ENCODE measurements at places on chromosomes 7 and 10.

DNA sequence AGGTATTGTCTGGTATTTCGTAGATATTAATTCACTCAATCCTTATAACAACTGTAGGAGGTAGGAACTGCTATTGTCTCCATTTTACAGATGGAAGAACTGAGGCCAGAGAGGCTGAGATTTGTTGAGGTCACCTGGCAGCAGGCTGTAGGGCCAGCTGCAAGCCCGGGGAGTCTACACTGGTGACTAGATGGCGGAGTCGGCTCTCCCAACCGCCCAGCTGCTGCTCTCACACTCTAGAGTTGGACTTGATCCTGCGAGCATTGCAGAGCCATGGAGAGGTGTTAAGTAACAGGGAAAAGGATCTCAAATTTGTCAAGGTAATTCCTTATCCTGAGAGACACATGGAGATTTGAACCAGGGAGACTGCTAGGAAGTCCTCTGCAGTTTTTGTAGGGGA lies 124.1 kb downstream of the CAMK1D start:
- DNase-seq = no peak
- H3K36me3 ChIP-seq = no peaks in the 10 kb centered on the region
- no peak overlapping the region for H3K27ac ChIP-seq
- no peaks in the 10 kb centered on the region for H3K27me3 ChIP-seq

- H3K4me3 ChIP-seq = peak overlapping the region; percentile 32
- DNase-seq = peak; percentile 73
Measured at GRCh38 chr10:132517951-132518521, 19.6 kb upstream of the INPP5A start.

GRCh38 chr10:104026762-104027161 lies 58.9 kb downstream of the COL17A1 start:
- no peak overlapping the region for H3K27ac ChIP-seq
- H3K27me3 ChIP-seq = no peaks in the 10 kb centered on the region
- H3K4me3 ChIP-seq = no peak overlapping the region
- peaks cover 82% of the 10 kb centered on the region for H3K36me3 ChIP-seq
- no peak for DNase-seq
- no peaks in the 10 kb centered on the region for H3K4me1 ChIP-seq

GRCh38 chr10:20933705-20934104 lies 36.6 kb upstream of the NEBL start:
- no peak for DNase-seq
- H3K4me3 ChIP-seq = no peak overlapping the region
- H3K4me1 ChIP-seq = no peaks in the 10 kb centered on the region
- no peak overlapping the region for H3K27ac ChIP-seq
- H3K36me3 ChIP-seq = no peaks in the 10 kb centered on the region

DNA sequence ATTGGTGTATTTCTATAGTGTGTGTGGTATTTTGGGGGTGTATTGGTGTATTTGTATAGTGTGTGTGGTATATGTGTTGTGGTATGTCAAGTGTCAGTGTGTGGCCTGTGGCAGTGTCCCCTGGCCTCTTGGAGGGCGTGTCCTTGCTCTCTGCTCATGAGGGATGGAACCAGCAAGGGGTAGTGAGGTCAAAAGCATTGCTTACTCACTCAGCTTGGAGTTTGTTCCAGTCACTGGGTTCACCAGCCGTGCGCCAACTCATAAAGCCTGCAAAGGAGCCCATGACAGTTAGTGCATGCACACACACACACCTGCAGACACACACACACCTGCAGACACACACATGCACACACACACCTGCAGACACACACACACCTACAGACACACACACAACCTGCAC lies 4.3 kb upstream of the TRPV6 start:
- H3K27ac ChIP-seq = no peak overlapping the region
- H3K36me3 ChIP-seq = no peaks in the 10 kb centered on the region
- H3K4me3 ChIP-seq = no peak overlapping the region
- no peak for DNase-seq
- no peaks in the 10 kb centered on the region for H3K4me1 ChIP-seq
- H3K27me3 ChIP-seq = no peaks in the 10 kb centered on the region

DNA sequence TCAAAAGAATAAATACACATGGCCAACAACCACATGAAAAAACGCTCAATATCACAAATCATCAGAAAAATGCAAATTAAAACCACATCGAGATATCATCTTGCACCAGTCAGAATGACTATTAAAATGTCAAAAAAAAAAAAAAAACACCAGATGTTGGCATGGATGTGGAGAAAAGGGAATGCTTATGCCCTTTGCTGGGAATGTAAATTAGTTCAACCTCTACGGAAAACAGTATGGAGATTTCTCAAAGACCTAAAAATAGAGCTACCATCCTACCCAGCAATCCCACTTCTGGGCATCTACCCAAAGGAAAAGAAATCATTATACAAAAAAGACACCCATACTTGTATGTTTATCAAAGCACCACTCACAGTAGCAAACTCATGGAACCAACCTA lies 45.0 kb upstream of the DIP2C start:
- H3K4me1 ChIP-seq = no peaks in the 10 kb centered on the region
- DNase-seq = no peak
- no peak overlapping the region for H3K4me3 ChIP-seq
- H3K27ac ChIP-seq = no peak overlapping the region
- H3K27me3 ChIP-seq = no peaks in the 10 kb centered on the region

GRCh38 chr7:151289891-151290290 lies 41.4 kb upstream of the SMARCD3 start:
- H3K4me3 ChIP-seq = no peak overlapping the region
- no peak for DNase-seq
- no peaks in the 10 kb centered on the region for H3K4me1 ChIP-seq
- H3K36me3 ChIP-seq = no peaks in the 10 kb centered on the region
- no peaks in the 10 kb centered on the region for H3K27me3 ChIP-seq
- no peak overlapping the region for H3K27ac ChIP-seq

- H3K27me3 ChIP-seq = no peaks in the 10 kb centered on the region
- H3K4me3 ChIP-seq = no peak overlapping the region
Measured at GRCh38 chr10:6530211-6530840, 49.8 kb downstream of the PRKCQ start.

DNA sequence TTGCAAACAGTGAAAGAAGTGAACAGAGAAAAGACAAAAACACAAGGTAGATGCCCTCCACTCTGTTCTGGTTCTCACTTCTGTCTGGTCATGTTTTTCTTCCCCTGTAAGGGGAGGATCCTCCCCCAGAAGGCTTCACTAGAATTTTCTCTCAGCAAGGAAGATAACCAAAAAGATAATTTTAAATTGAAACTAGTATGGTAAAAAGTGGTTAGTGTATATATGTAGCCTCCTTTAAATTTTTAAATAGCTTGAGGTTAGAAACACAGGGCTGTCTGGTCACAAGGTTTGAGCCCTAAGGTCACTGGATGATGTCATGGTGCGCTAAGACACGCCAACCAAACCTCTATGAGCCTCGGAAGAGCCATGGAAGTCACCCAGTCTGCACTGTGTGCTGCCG lies 5.6 kb upstream of the PKD1L1 start:
- no peaks in the 10 kb centered on the region for H3K36me3 ChIP-seq
- H3K27me3 ChIP-seq = no peaks in the 10 kb centered on the region
- H3K4me3 ChIP-seq = no peak overlapping the region
- H3K4me1 ChIP-seq = no peaks in the 10 kb centered on the region

- no peak overlapping the region for H3K4me3 ChIP-seq
- H3K36me3 ChIP-seq = no peaks in the 10 kb centered on the region
- no peaks in the 10 kb centered on the region for H3K27me3 ChIP-seq
Measured at GRCh38 chr10:60569681-60570080, 180.0 kb upstream of the ANK3 start.

GRCh38 chr7:99109108-99110051 lies 34.5 kb downstream of the SMURF1 start:
- H3K27ac ChIP-seq = peak overlapping the region; percentile 36
- no peaks in the 10 kb centered on the region for H3K36me3 ChIP-seq
- no peaks in the 10 kb centered on the region for H3K4me1 ChIP-seq
- H3K4me3 ChIP-seq = no peak overlapping the region
- DNase-seq = no peak
- no peaks in the 10 kb centered on the region for H3K27me3 ChIP-seq

DNA sequence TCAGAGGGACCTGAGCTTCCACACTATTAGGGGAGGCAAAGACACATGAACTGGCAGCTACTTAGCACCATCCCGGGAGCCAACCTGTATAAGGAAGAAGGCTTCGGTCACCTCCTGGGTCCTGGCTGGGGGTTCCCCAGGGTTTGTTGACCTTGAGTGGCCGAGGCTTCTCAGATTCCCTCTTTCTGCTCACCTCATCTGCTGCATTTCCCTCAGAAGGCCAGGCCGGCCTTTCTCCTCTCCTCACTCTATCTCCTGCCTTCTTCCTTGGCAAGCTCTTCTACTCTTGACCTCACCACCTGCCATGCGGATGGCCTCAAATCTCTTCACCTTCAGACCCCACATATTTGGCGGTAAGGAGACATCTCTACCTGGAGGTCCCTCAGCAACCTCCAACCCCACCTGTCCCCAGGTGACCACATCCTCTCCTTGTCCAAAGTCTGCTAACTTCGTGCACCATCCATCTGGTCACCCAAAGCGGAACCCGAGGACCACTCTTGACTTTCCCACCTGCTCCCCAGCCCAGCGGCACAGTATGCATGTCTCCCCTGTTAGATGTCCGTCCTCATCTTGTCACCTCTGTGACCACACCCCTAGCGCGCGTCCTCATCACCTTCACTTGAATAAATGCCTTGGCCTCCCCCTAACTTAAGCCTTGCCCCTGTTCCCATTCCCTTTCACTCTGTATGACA lies 133.8 kb upstream of the UNC5B start:
- H3K27me3 ChIP-seq = no peaks in the 10 kb centered on the region
- no peaks in the 10 kb centered on the region for H3K4me1 ChIP-seq
- peak; percentile 54 for DNase-seq
- no peak overlapping the region for H3K4me3 ChIP-seq
- H3K27ac ChIP-seq = no peak overlapping the region
- H3K36me3 ChIP-seq = no peaks in the 10 kb centered on the region

DNA sequence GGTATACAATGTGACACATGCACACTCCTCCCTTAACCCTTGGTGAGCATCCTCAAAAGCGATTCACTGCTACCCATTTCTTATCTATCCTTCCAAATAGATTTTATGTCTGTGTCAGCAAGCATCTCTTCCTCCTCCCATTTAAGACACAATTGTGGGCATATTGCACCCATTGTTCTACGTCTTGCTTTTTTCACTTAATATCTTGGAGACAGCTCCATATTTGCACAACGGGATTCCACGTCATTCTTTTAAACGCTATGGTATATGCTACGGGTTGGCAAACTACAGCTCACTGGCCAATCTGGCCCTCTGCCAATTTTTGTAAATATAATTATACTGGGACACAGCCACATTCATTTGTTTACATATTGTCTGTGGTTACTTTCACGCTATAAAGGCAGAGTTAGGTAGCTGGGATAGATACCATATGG lies 88.6 kb downstream of the RNF216 start:
- no peak for DNase-seq
- no peaks in the 10 kb centered on the region for H3K36me3 ChIP-seq
- peak overlapping the region; percentile 94 for H3K27ac ChIP-seq
- no peaks in the 10 kb centered on the region for H3K27me3 ChIP-seq
- peaks cover 97% of the 10 kb centered on the region for H3K4me1 ChIP-seq

DNA sequence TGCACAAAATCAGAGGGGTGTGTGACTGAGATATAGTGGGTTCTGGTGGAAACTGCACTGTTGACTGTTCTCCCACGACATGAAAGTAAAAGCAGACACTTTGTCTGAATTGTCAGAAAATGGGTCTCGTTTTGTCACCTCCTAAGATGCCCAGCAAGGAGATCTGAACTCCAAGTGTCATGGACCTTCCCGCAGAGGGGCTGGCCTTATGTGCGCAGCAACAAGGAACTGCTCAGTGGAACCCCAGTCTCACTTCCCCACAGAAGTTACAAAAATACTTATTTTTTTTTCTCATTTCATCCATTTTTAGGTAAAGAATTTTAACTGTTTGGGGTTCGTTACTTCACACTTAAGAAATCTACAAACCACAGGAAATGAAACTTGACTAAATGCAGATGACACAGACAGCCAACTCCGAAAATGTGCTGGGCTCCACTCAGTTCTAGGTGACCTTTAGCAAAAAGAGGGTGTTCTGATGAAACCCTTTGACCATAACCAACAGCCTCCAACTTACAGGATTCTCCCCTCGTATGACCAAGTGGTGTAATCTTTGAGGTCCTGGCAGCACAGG lies 115.0 kb downstream of the FAM107B start:
- H3K4me3 ChIP-seq = no peak overlapping the region
- H3K27ac ChIP-seq = no peak overlapping the region
- H3K36me3 ChIP-seq = no peaks in the 10 kb centered on the region
- H3K4me1 ChIP-seq = no peaks in the 10 kb centered on the region

DNA sequence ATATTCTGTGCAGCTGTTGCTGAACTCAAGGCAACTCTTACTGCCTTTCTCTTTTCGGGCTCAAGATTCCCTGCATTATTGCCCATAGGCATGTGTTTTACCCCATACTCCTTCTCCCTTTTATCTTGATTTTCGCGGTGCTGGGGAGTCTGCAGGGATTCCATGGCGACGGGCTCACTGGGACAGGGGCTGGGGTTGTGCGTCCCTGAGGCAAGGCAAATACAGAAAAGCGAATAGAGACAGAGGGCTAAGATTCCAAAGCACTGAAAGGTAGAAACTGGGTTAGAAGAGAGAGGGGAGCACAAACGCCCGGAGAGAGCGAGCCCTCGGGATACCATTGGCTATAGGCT lies 519 bp upstream of the RPP38 start:
- peak overlapping the region; percentile 84 for H3K4me3 ChIP-seq
- no peaks in the 10 kb centered on the region for H3K27me3 ChIP-seq
- H3K4me1 ChIP-seq = peaks cover 27% of the 10 kb centered on the region
- H3K36me3 ChIP-seq = no peaks in the 10 kb centered on the region

DNA sequence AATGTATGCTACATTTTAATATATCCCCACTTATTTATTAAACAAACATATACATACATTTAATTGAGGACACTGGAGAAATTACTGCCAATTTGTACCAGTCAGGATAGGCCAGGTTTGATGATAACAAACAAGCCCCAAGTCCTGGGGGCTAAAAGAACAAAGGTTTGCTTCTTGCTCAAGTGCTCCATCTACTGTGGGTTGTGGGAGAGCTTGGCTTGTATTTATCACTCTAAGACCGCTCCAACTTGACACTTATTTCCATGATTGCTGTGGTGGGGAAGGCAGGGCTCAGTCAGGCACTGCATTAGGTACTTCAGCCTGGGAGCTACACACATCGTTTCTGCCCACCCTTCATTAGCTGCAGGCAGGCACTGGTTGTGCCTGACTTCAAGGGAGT lies 136.6 kb upstream of the ZNF32 start:
- DNase-seq = no peak
- no peak overlapping the region for H3K27ac ChIP-seq
- H3K27me3 ChIP-seq = no peaks in the 10 kb centered on the region
- no peaks in the 10 kb centered on the region for H3K36me3 ChIP-seq

GRCh38 chr10:95290461-95291364 lies at the start of gene PDLIM1:
Gene PDLIM1, minus strand, starts transcription at chr10:95291003. Its CDS starts 88 bp downstream, at chr10:95290915.
- H3K27ac ChIP-seq = peak within 1 kb of the TSS; percentile 81
- H3K4me3 ChIP-seq = peak within 1 kb of the TSS; percentile 70
- H3K27me3 ChIP-seq = peaks cover 23% of the 10 kb centered on the region
- H3K36me3 ChIP-seq = no peaks in the 10 kb centered on the region
- peaks cover 7% of the 10 kb centered on the region for H3K4me1 ChIP-seq
- DNase-seq = peak; percentile 82

GRCh38 chr10:76026176-76026771 lies 594.9 kb downstream of the LRMDA start:
- no peaks in the 10 kb centered on the region for H3K27me3 ChIP-seq
- H3K27ac ChIP-seq = no peak overlapping the region
- H3K4me3 ChIP-seq = no peak overlapping the region
- no peak for DNase-seq
- no peaks in the 10 kb centered on the region for H3K36me3 ChIP-seq
